ENCODE measurements at places on chromosomes 5 and 9. TPM values are rescaled to one million over a fixed set of nuclear protein-coding genes. Genes with fewer than 3 reads are reported as not detected.
A peak's percentile ranks its signal among the peaks of the same experiment; 100 is the strongest.

- no peak for DNase-seq
Measured at GRCh38 chr9:70802206-70802605, 319.2 kb downstream of the TRPM3 start.

GRCh38 chr5:153792305-153792704 lies 246.4 kb downstream of the FAM114A2 start:
- DNase-seq = no peak

GRCh38 chr5:110840347-110840960 lies 101.6 kb downstream of the SLC25A46 start:
- no peak for DNase-seq

GRCh38 chr5:140718266-140718592 lies 18.0 kb downstream of the ZMAT2 start:
- no peak for DNase-seq

DNA sequence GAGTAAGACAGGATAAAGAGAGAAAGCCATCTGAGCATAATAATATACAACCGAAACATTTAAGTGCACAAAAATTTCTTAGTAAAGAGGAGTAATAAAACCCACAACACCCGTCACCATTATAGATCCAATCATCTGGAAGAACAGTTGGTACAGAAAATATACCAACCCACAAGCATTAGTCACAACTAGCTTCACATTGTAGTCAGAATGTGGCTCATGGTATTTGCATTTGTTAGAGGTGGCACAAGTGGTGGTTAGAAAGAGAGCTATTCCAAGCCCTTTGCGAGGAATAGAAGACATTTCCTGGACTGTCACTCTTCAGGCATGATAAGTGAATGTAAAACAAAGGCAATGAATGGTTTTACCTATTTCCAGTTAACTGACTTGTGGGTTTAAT lies 677.5 kb upstream of the ST8SIA4 start:
- no peak for DNase-seq

DNA sequence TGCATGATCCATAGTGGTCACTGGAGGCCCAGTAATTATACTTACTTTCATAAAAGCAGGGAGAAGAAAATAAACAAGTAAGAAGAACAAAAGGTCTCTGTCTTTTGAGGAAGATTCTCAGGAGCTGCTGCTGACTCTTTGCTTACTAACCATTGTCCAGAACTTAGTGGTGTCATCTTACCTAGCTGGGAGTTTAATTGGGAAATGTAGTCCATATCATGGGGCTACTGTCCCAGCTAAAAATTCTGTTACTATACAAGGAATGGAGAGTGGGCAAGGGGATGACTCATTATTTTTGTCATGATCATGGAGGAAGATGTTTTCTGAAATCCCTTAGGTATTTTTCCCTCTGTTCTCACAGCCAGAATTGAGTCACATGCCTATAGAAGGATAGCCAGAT lies 639.3 kb downstream of the MTRR start:
- peak; percentile 70 for DNase-seq

GRCh38 chr5:2125171-2125900 lies 242.6 kb upstream of the IRX4 start:
- no peak for DNase-seq

DNA sequence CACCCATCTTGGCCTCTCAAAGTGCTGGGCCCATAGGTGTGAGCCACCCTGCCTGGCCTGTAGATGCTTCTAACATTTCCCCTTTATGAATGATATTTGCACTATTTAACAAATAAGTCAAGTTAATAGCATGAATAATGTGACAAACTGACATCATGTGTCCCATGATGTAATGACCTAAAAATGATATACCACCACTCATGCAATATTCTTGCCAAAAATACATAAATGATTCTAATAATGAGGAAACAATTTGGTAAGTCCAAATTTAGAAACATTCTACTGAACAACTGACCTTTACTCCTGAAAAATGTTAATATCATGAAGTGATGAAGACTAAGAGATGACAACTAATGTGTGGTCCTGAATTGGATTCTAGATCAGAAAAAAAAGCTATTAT lies 33.5 kb upstream of the TRIM14 start:
- no peak for DNase-seq

- no peak for DNase-seq
Measured at GRCh38 chr9:30356221-30356620, 2028.2 kb upstream of the ACO1 start.

The AFAP1L1 gene
- 17.4 TPM for total RNA-seq

The IL4 gene
- not detected for total RNA-seq

The ACTBL2 gene
- total RNA-seq = 0.11 TPM

The GFPT2 gene
- 2.3 TPM for total RNA-seq

The GRM6 gene
- not detected for total RNA-seq

The INPP5E gene
- 6.5 TPM for total RNA-seq

The PIP5KL1 gene
- not detected for total RNA-seq
